ENCODE measurements at places on chromosomes 7 and 10.

GRCh38 chr10:44028384-44029137 lies 356.3 kb downstream of the CXCL12 start:
- DNase-seq: no peak

DNA sequence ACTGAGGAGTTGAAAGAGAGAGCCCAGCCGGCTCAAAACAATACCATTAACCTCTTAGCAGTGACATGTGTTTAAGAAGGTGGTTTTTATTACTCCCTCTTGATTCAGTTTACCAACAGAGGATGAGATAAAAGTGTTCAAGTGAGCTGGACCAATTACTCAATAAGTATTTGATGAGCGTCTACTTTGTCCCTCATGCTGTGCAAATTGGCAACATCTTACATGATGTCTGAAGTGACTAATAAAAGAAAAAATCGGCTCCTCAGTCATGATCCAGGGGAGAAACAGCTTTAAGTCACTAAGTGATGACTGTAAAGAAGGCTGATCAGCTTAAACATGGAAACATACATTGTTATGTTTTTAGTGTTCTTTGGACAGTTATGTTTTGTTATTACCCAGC lies 7.8 kb downstream of the WNT16 start:
- DNase-seq: peak; percentile 58

GRCh38 chr7:72538856-72539255 lies 126.7 kb upstream of the CALN1 start:
- no peak for DNase-seq

DNA sequence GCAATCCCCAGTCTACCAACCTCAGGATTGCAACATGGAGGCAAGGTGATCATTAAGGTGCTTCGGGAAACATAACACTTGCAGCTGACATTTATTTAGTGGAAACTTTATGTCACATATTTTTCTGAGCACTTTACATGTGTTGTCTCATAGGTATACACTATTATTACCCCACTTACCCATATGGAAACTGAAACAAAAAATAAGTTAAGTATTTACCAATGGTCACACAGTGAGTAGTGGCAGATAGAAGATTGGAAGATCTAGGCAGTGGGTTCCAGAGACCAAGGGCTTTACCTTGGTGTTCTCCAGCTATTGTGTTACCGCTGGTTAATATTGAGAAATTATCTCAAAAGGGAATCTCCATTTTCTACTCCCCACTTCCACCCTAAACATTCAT lies 1279.1 kb upstream of the SORCS1 start:
- DNase-seq: no peak

DNA sequence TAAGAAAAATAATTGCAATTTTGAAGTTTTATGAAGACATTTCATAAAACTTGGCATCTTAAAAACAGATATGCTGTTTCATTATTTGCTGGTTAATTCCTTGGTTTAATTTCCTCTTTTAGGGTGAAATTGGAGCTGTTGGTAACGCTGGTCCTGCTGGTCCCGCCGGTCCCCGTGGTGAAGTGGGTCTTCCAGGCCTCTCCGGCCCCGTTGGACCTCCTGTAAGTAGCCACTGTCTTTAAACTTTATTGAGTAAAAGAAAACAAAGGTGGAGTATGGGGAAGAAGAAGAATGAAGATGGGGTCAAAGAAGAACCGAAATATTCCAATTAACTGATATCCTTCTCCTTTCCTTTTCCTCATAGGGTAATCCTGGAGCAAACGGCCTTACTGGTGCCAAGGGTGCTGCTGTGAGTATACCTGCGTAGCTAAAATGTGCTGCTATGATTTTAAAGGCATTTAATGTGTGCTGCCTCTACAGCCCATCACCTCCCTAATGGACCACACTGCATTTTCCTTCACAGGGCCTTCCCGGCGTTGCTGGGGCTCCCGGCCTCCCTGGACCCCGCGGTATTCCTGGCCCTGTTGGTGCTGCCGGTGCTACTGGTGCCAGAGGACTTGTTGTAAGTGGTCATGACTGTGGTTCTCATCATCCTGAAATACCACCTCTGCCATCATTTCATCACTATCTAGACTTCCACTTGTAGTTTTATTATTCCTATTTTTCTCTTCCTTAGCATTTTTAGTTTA lies 14.7 kb downstream of the COL1A2 start:
- peak; percentile 39 for DNase-seq

DNA sequence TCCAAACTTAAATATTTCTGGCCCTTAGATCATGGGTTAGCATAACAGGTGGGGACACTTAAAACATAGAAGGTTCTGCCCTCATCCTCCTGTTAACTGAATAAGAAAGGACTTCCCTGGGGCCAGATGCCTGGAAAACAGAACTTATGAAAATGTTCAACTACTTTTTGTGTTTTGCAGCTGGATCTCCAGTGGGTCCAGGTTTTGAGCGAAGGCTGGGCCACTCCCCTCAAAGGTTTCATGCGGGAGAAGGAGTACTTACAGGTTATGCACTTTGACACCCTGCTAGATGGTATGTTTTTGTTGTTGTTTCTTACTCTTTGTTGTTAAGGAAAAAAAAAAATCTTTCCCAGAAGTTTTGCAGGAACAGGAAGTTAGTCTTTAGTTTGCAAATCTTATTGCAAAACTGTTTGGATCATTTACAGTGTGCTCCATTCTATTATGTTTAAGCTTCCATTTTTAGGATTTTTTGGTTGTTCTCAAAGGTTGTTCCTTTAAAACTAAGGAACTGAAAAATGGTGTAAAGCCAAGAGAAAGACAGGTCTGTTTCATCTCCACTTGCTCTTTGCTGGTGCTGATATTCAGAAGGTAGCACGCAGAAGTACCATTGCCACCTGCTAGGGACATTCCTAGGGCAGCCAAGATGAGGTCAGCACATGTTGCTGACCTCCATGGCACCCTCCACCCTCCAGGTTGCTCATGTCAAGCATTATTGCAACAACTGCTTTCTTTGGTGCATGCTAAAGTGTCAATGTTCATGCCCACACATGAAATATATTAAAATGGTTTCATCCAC lies 56.1 kb downstream of the PAPSS2 start:
- no peak for DNase-seq

GRCh38 chr7:315516-316265 lies 25.7 kb downstream of the FOXL3 start:
- DNase-seq: no peak

- no peak for DNase-seq
These were observed 9.9 kb upstream of the FAM180A start for GRCh38 chr7:135758531-135758932.

DNA sequence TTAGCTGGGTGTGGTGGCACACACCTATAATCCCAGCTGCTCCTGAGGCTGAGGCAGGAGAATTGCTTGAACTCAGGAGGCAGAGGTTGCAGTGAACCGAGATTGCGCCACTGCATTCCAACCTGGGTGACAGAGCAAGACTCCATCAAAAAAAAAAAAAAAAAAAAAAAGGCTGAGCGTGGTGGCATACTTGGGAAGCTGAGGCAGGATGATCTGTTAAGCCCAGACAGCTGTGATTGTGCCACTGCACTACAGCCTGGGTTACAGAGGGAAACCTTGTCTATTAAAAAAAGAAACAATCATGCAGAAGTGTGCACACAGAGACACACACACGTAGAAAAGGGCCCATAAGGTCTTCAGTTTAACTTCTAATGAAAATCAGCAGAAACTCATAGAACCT lies 150.6 kb downstream of the TPST1 start:
- DNase-seq: no peak

GRCh38 chr7:35722054-35722849 lies 27.3 kb upstream of the HERPUD2 start:
- DNase-seq: no peak

- no peak for DNase-seq
These were observed 998 bp downstream of the CYP3A43 start for GRCh38 chr7:99828811-99829210.

GRCh38 chr10:75179657-75180177 lies 30.9 kb upstream of the VDAC2 start:
- DNase-seq: no peak

- no peak for DNase-seq
These were observed 911 bp upstream of the HNRNPH3 start for GRCh38 chr10:68330852-68331454.

DNA sequence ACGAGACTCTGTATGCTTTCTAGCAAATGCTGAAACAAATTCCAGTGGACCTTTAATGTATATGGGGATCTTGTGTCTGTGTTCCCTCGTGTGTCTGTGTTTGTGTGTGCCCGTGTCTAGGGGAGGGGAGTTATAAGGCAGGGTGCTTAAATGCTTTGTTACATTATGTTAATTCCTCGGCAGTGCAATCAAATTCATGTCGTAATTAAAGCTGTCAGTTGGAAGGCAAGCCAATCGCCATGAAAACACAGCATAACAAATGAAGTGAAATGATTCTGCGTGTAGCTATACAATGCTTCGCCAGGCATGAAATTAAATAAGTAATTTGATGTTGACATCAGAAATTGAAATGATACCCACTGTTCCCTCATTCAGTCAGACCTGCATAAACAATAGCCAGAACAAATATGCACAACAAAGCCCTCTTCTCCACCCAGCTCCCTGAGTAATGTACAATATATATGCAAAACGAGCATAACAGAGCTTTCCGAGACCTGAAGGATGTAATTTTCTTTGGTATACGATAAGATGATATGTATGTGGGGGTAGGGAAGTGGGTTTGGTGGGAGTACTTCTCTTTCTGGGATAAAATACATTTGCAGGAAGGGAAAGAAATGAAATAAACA lies 534.1 kb downstream of the AUTS2 start:
- no peak for DNase-seq

DNA sequence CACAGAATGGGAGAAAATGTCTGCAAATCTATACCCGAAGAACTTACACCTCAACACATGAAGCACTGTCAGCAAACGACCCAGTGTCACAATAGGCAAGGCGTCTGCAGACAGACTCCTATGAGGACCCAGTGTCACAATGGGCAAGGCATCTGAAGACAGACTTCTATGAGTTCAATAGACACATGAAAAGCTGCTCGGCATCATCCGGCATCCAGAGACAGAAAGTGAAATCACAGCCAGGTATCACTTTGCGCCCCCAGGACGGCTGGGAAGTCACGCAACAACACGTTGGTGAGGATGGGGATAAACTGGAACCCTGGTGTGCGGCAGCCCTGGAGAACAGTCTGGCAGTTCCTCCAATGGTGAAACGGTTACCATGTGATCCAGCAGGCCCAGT lies 273.2 kb downstream of the ELFN1 start:
- DNase-seq: no peak

- DNase-seq: no peak
These were observed 231.1 kb downstream of the REEP3 start for GRCh38 chr10:63752318-63752717.

All from foreskin fibroblast (primary cell).